Activated CD8-positive, alpha-beta T cell treated with anti-CD3 and anti-CD28 coated beads, Interleukin-2, amount 10 ng/mL, durations not matched to agents 7 days and 5 days (primary cell): ENCODE measurements at places on chromosomes 4 and X.

- no peak for DNase-seq
Measured at GRCh38 chr4:185779517-185779916, 32.5 kb downstream of the SORBS2 start.

DNA sequence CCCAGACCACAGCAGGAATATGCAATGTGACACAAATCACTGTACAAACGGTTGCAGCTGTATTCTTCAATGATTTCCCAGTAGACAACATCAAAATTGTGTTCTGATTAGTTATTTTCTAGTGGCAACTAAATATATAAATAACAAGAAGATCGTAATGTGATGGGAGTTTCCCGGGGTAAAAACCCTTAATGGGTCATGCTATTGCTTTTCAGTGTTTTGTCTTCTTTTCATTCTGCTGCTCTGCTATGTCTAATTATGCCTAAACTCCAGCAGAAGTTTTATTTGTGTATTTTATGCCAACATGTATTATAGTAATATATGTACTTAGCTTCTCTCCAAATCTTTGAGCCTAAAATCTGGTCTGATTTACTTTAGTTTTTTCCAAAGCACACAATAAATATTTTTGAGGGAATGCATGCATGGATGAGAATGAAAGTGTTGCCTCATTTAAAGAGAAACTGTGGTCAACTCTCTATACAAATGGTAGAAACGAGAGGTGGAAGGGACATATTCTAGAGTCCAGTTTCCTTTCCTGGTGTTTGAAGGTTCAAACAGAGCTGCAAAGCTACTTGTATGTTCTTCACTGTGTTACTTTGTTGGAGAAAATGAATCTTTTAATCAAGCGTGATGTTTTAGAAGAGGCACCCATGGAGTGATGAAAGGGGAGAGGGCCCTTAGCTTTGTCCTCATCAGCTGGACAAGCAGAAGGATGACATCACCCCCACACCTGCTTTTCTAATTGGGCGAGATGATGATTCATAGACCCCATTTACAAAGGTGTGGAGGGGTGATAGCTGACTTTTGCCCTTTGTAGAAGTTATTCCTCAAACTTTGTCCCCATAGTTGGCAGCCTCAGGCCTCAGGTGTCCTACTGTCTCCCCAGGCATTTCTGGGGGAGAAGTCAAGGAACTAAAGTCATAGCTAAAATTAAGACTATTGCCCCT lies 129.7 kb downstream of the FRAS1 start:
- no peak for DNase-seq

- DNase-seq = no peak
Measured at GRCh38 chrX:38402118-38402517, 49.7 kb downstream of the OTC start.

DNA sequence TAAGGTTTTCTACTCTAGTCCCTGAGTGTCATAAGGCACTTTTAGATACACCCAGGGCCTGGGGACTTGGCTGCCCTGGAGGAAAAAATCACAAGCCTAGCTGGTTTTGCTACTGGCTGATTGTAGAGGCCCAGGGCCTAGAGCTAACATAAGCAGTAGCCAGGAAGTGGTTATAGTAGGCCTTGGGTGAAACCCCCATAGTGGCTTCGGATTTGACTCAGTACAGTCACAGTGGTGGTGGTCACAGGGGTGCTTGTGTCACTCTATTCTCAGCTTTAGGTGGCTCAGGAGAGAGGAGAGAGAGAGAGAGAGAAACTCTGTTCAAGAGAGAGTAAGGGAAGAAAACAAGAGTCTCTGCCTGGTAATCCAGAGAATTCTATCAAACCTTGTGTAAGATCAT lies 194.5 kb upstream of the EDA2R start:
- no peak for DNase-seq

- DNase-seq = no peak
Measured at GRCh38 chr4:108954880-108955279, 192.0 kb upstream of the ETNPPL start.

DNA sequence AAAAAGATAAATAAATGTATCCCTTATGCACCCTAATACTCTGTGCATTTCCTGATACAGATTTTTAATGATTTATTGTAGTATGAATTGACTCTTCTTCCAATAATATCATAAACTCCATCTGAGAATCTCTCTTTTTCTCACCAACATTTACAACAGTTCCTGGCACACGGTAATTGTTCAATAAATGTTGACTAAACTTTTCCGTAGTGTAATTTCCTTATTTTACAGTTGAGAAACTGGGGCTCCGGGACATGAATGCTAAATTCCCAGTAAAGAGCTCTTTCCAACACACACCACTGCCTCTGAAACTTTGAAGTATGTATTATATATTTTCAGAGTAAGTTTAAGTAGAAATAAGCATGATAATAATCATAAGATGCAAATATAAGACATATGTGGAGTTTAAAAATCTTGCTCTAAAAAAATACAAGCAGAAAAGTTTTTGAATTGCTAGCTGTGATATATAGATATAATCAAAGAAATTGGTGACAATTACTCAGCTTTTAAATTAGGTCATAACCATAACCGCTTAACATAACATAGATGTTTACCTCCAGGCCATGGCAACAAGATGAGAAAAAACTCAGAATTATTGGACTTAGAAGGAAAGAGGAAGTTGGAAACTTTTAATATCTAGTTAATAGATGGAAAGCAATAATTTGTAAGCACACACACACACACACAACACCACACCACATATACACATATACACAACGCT lies 28.2 kb upstream of the ANTXR2 start:
- DNase-seq = no peak

GRCh38 chr4:89258506-89258905 lies 49.1 kb downstream of the GPRIN3 start:
- DNase-seq = no peak

- no peak for DNase-seq
Measured at GRCh38 chr4:108053251-108053711, 63.6 kb downstream of the HADH start.

- DNase-seq = no peak
Measured at GRCh38 chr4:103449296-103450023, 251.3 kb upstream of the CENPE start.

- DNase-seq = no peak
Measured at GRCh38 chr4:127141856-127142255, 490.9 kb upstream of the INTU start.

- DNase-seq = no peak
Measured at GRCh38 chr4:1802720-1803522, 9.8 kb downstream of the FGFR3 start.

DNA sequence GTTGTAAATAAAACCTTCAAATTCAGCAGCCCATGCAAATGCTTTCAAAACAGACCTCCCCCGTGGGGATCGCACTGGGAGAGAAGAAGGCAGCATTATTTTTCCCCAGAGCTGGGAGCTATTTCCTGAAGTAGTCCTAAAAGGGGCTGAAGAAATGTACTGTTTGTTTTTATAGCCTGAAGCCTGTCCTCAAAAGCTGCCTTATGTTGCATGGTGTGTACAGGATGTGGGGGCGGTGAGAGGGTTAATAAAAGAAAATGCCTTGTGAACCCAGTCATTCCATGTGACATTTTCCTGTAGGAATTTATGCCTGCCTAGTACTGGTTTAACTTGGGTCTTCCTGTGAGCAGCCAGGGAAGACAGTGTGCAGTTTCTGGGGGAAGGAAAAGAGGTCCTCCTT lies 144.1 kb downstream of the SOWAHB start:
- no peak for DNase-seq

DNA sequence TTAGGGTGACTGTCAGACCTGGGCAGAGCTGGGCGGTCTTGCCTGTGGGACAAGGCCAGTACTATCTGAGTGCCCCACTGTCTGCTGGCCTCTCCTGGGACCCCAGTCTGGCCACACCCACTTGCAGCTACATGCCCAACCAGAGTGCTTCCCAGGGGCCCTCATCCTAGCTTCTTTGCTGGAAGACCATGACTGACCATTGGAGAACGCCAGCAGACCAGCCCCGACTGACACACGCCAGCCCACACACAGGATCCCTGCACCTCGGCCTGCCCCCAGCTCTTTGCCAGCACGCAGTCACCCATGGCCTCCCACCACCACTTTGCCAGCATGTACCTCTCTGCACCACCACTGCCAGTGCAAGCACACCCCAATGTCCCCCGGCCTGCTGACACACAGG lies 585.7 kb downstream of the ZNF674 start:
- no peak for DNase-seq

- no peak for DNase-seq
Measured at GRCh38 chr4:118173956-118174725, 139.9 kb downstream of the NDST3 start.

GRCh38 chr4:100063355-100063754 lies 113.3 kb upstream of the H2AZ1 start:
- DNase-seq = no peak

- DNase-seq = no peak
Measured at GRCh38 chr4:39446483-39446841, 12.3 kb downstream of the RPL9 start.

- no peak for DNase-seq
Measured at GRCh38 chrX:48530736-48531135, 8.8 kb upstream of the TBC1D25 start.

GRCh38 chrX:109997786-109998452 lies 5.0 kb upstream of the TMEM164 start:
- DNase-seq = no peak

DNA sequence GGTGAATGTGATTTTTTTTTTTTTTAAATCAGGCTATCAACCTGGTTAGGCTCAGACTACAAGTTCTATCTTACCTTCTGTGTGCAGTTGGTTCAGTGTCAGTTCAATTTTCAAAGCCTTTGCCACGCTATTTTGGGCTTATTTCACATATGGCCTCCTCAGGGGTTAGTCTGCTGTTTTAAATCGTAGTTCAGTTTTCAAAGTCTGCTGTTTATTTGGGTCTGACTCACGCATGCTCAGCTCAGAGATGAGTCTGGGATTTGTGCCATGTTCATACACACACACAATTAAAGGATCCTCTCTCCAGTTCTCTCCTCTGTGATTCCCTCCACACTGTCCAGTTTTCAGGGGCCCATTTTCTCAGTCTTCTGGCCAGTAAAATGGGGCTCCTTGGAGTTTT lies 32.3 kb upstream of the ZFX start:
- DNase-seq = no peak

- DNase-seq = no peak
Measured at GRCh38 chr4:103375278-103375677, 177.1 kb upstream of the CENPE start.

DNA sequence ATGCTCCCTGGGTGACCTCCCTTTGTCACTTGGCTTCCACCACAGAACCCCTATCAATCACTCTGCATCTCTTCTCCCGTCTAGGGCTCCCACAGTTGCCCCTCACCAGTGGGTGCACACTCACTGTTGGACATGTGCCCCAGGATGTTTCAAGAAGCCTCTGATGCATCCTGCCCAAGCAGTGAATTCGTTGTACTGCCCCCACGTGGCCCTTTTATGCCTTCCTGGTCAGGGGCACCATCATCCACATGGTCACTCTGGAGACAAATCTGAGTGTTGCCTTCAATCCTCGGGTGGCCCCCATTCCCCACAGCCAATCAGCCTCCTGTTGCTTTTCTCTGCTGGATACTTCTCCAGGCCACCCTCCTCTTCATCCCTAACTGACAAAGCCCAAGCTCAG lies 12.2 kb downstream of the ITIH6 start:
- DNase-seq = peak; percentile 22

- no peak for DNase-seq
Measured at GRCh38 chr4:1029529-1029928, 18.1 kb downstream of the FGFRL1 start.

GRCh38 chrX:131918839-131919238 lies 104.3 kb upstream of the STK26 start:
- DNase-seq = no peak

GRCh38 chrX:66602381-66602938 lies 36.4 kb downstream of the EDA2R start:
- no peak for DNase-seq

GRCh38 chr4:163701916-163702315 lies 207.4 kb downstream of the TMA16 start:
- no peak for DNase-seq

DNA sequence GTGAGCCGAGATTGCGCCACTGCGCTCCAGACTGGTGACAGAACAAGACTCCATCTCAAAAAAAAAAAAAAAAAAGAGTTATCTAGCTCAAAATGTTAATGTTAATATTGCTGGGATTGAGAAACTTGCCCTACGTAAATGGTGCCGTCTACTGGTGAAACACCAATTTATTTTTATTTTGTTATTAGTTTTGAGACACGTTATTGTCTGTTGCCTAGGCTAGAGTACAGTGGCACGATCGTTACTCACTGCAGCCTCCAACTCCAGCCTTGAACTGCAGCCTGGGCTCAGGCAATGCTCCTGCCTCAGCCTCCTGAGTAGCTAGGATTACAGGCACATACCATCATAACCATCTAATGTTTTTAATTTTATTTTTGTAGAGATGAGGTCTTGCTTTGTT lies 262.8 kb downstream of the BMPR1B start:
- no peak for DNase-seq

DNA sequence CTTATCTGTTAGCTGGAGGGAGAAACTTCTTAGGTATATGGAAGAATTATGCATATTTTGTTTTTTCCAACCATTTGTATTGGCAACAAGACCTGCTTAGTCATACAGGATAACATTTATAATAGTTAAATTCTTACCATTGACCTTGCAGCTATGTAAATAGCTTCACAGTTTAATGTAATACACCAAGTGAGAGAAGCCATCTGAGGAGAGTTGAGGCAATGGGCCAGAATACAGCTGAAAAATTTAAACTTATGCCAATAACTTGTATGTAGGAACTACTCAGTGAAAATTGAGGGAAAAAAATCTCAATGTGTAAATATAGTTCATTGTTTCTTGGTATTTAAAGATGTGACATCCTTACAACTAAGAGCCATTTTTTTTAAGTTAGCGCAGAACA lies 273.5 kb downstream of the DACH2 start:
- DNase-seq = no peak

DNA sequence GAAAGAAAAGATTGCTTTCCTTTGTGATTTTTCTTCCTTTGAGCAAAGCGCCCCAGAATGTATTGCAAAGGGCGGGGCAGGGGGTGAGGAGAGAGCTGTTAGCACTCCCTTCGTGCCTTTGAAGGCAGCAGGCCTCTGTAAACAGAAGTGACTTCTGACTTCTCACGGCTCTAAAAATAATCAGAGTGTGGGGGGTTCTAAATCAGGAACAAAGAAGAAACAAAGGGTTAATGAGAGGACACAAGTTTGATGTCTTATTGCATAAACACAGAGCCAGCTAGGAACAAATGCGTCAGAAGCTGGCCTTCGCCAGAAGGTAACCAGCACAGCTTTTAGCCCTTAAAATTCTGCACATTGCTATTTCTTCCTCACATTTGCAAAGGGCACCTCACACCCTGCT lies 626.2 kb downstream of the MID1IP1 start:
- no peak for DNase-seq

- no peak for DNase-seq
Measured at GRCh38 chr4:148225639-148226038, 216.6 kb downstream of the NR3C2 start.
